ENCODE measurements at places on chromosomes 4 and X. TPM values are rescaled to one million over a fixed set of nuclear protein-coding genes. Genes with fewer than 3 reads are reported as not detected.

Gene AWAT2
- not detected for total RNA-seq

Gene FAM149A
- 11.9 TPM for total RNA-seq

Gene SPANXC
- not detected for total RNA-seq

Gene TBC1D25
- 7.3 TPM for total RNA-seq

Gene GLRA3
- 0.49 TPM for total RNA-seq

Gene RPGR
- total RNA-seq, result 4.2 TPM

Gene ITIH6
- not detected for total RNA-seq

Gene CAPN6
- 2.0 TPM for total RNA-seq

Gene SYN1
- total RNA-seq, result 0.60 TPM

- no peaks in the 10 kb centered on the region for H3K4me1 ChIP-seq
- H3K27ac ChIP-seq, result no peak overlapping the region
- no peak for DNase-seq
- no peak overlapping the region for H3K4me3 ChIP-seq
Observed at GRCh38 chr4:157294575-157294974, 74.0 kb downstream of the GRIA2 start.

- no peak overlapping the region for H3K4me3 ChIP-seq
- H3K27ac ChIP-seq, result no peak overlapping the region
- no peak for DNase-seq
- no peaks in the 10 kb centered on the region for H3K4me1 ChIP-seq
- H3K27me3 ChIP-seq, result no peaks in the 10 kb centered on the region
- H3K36me3 ChIP-seq, result no peaks in the 10 kb centered on the region
Observed at GRCh38 chr4:54513204-54513603, 144.6 kb upstream of the KIT start.

- H3K36me3 ChIP-seq, result no peaks in the 10 kb centered on the region
- no peak for DNase-seq
- no peak overlapping the region for H3K27ac ChIP-seq
- H3K27me3 ChIP-seq, result no peaks in the 10 kb centered on the region
Observed at GRCh38 chr4:12137575-12137974, 708.9 kb upstream of the HS3ST1 start.

DNA sequence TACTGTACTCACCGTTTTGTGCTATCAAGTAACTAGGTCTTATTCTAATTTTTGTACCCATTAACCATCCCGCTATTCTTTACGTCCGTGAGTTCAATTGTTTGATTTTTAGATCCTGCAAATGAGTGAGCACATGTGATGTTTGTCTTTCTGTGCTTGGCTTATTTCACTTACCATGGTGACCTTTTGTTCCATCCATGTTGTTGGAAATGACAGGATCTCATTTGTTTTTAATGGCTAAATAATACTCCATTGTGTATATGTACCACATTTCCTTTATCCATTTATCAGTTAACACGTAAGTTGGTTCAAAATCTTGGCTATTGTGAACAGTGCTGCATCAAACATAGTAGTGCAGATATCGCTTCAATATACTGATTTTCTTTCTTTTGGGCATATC is 48.3 kb downstream of the USP9X start:
- H3K27me3 ChIP-seq, result no peaks in the 10 kb centered on the region
- no peaks in the 10 kb centered on the region for H3K4me1 ChIP-seq
- no peaks in the 10 kb centered on the region for H3K36me3 ChIP-seq
- no peak overlapping the region for H3K27ac ChIP-seq
- no peak for DNase-seq

GRCh38 chr4:79015411-79015810 is 76.2 kb upstream of the PAQR3 start:
- DNase-seq, result no peak
- H3K4me3 ChIP-seq, result no peak overlapping the region
- H3K4me1 ChIP-seq, result no peaks in the 10 kb centered on the region
- H3K36me3 ChIP-seq, result no peaks in the 10 kb centered on the region

GRCh38 chr4:37584493-37585060 is 101.6 kb downstream of the RELL1 start:
- DNase-seq, result no peak
- H3K4me1 ChIP-seq, result no peaks in the 10 kb centered on the region
- no peaks in the 10 kb centered on the region for H3K36me3 ChIP-seq
- no peak overlapping the region for H3K4me3 ChIP-seq

GRCh38 chr4:26162101-26162500 is 158.7 kb upstream of the RBPJ start:
- H3K27ac ChIP-seq, result no peak overlapping the region
- H3K4me1 ChIP-seq, result no peaks in the 10 kb centered on the region
- no peaks in the 10 kb centered on the region for H3K27me3 ChIP-seq
- no peak overlapping the region for H3K4me3 ChIP-seq
- no peaks in the 10 kb centered on the region for H3K36me3 ChIP-seq

DNA sequence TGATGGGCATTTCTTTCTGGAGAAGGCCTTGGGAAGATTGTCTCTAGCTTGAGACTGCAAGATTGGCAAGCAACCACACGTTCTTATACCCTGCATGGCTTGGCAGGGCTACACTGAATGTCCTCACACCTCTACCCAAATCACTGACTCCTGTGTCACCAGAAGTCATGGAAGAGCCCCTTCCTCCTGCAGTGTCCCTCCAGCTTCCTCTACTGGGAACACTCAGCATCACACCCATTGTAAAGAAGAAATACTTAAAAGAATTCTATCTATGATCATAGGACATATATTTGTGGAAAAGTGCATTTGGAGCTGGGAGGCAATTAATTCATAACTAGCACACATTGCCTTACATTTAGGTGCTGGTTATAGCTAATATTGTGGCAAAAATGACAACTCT is 113.1 kb downstream of the CCSER1 start:
- no peaks in the 10 kb centered on the region for H3K36me3 ChIP-seq
- no peaks in the 10 kb centered on the region for H3K27me3 ChIP-seq
- H3K4me1 ChIP-seq, result peaks cover 11% of the 10 kb centered on the region
- no peak overlapping the region for H3K27ac ChIP-seq
- DNase-seq, result no peak

DNA sequence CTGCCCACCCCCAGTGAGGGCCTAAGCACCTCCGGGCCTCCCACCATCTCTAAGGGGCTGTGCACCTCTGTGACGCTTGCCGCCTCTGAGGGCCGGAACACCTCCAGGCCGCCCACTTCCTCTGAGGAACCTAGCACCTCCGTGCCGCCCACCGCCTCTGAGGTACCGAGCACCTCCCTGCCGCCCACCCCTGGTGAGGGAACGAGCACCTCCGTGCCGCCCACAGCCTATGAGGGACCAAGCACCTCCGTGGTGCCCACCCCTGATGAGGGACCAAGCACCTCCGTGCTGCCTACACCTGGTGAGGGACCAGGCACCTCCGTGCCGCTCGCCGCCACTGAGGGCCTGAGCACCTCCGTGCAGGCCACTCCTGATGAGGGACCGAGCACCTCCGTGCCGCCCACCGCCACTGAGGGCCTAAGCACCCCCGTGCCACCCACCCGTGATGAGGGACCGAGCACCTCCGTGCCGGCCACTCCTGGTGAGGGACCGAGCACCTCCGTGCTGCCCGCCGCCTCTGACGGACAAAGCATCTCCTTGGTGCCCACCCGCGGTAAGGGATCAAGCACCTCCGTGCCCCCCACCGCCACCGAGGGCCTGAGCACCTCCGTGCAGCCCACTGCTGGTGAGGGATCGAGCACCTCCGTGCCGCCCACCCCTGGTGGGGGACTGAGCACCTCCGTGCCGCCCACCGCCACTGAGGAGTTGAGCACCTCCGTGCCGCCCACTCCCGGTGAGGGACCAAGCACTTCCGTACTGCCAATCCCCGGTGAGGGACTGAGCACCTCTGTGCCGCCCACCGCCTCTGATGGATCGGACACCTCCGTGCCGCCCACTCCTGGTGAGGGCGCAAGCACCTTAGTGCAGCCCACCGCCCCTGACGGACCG is 977 bp downstream of the MAGEE1 start:
- no peak overlapping the region for H3K27ac ChIP-seq
- H3K27me3 ChIP-seq, result no peaks in the 10 kb centered on the region
- H3K36me3 ChIP-seq, result no peaks in the 10 kb centered on the region
- DNase-seq, result peak; percentile 61
- H3K4me1 ChIP-seq, result no peaks in the 10 kb centered on the region
- peak overlapping the region; percentile 45 for H3K4me3 ChIP-seq

DNA sequence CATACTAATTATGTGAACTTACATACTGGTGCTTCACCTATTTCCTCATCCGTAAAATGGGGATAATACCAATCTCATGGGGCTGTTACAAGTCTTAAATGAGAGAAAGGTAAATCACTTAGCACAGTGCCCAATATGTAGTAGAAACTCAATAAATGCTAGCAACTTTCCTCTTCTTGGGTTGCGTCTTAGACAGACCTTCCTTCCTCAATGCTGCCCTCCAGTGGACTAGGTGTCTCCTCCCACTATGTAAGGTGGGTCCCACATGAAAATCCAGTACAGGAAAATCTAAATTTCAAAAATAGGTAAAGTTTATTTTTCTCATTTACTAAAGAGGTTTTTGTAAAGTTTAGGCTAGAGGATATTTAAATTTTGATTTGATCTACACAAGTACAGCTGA is 20.6 kb downstream of the ZDHHC9 start:
- H3K27me3 ChIP-seq, result no peaks in the 10 kb centered on the region
- no peaks in the 10 kb centered on the region for H3K4me1 ChIP-seq
- no peak overlapping the region for H3K4me3 ChIP-seq
- H3K27ac ChIP-seq, result no peak overlapping the region
- H3K36me3 ChIP-seq, result no peaks in the 10 kb centered on the region
- no peak for DNase-seq

DNA sequence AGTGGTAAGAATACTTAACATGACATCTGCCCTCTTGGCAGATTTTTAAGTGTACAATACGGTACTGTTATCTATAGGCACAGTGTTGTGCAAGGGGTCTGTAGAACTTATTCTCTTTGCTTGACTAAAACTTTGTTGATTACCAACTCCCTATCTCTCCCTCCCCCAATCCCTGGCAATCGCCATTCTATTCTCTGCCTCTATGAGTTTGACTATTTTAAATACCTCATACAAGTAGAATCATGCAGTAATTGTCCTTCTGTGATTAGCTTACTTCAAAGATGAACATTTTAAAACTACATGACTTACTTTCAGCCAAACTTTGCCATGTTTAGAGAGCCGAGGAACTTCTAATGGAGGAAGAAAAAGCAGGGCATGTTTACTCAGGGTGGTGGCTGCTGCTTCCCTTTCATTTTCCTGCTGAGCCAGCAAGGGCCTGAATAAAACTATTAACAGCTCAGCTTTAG is 62.4 kb downstream of the APOO start:
- no peak overlapping the region for H3K27ac ChIP-seq
- H3K4me3 ChIP-seq, result no peak overlapping the region
- no peak for DNase-seq
- no peaks in the 10 kb centered on the region for H3K4me1 ChIP-seq

DNA sequence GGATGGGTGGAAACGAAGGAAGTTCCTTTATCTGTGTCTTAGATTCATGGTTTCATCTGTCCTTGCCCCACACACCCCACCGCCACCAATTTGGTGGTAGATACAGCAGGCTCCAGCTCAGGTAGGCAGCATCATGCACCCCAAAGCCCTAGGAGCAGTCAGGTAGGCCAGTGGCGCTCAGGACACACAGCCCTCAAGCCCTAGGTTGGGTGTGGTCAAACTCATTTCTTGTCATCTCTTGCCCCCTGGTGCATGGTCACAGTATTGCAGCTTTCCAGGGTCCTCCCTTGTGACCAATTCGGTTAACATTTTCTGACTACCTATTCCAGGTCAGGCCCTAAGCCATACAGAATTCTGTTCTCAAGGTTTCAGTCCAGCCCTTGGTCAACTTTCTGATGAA is 14.5 kb upstream of the PRRG3 start:
- H3K4me3 ChIP-seq, result no peak overlapping the region
- peaks cover 21% of the 10 kb centered on the region for H3K27me3 ChIP-seq
- no peaks in the 10 kb centered on the region for H3K36me3 ChIP-seq
- H3K27ac ChIP-seq, result no peak overlapping the region
- H3K4me1 ChIP-seq, result no peaks in the 10 kb centered on the region
- no peak for DNase-seq

DNA sequence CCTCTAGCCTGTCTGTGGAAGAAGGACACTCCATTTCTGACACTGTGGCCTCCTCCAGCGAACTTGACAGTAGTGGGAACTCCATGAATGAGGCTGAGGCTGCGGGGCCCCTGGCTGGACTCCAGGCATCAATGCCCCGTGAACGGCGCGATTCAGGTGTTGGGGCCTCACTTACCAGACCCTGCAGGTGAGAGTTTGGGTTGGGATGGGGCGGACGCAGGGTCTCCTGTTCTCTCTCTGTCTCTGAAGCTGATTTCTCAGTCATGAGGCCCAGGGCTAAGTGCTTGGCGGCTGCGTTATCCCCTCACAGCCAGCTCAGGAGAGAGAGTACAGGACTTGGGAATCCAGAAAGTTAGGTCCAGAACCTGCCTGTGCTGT is 71.0 kb downstream of the STARD8 start:
- H3K36me3 ChIP-seq, result no peaks in the 10 kb centered on the region
- no peak for DNase-seq
- H3K4me3 ChIP-seq, result no peak overlapping the region
- H3K4me1 ChIP-seq, result no peaks in the 10 kb centered on the region
- H3K27ac ChIP-seq, result no peak overlapping the region
- H3K27me3 ChIP-seq, result no peaks in the 10 kb centered on the region

- no peaks in the 10 kb centered on the region for H3K27me3 ChIP-seq
- H3K4me3 ChIP-seq, result no peak overlapping the region
- peaks cover 10% of the 10 kb centered on the region for H3K4me1 ChIP-seq
- H3K36me3 ChIP-seq, result no peaks in the 10 kb centered on the region
Observed at GRCh38 chr4:184479516-184479950, 5.2 kb upstream of the IRF2 start.

GRCh38 chr4:16116493-16116990 is 32.7 kb upstream of the PROM1 start:
- H3K4me3 ChIP-seq, result no peak overlapping the region
- H3K4me1 ChIP-seq, result peaks cover 5% of the 10 kb centered on the region
- H3K27ac ChIP-seq, result no peak overlapping the region

GRCh38 chrX:56462389-56462788 is 101.0 kb upstream of the UBQLN2 start:
- H3K36me3 ChIP-seq, result no peaks in the 10 kb centered on the region
- H3K27me3 ChIP-seq, result no peaks in the 10 kb centered on the region
- DNase-seq, result no peak
- no peak overlapping the region for H3K27ac ChIP-seq
- no peaks in the 10 kb centered on the region for H3K4me1 ChIP-seq

GRCh38 chr4:88964450-88964849 is 92.5 kb downstream of the FAM13A start:
- peaks cover 4% of the 10 kb centered on the region for H3K4me1 ChIP-seq
- no peak overlapping the region for H3K27ac ChIP-seq
- no peaks in the 10 kb centered on the region for H3K27me3 ChIP-seq

DNA sequence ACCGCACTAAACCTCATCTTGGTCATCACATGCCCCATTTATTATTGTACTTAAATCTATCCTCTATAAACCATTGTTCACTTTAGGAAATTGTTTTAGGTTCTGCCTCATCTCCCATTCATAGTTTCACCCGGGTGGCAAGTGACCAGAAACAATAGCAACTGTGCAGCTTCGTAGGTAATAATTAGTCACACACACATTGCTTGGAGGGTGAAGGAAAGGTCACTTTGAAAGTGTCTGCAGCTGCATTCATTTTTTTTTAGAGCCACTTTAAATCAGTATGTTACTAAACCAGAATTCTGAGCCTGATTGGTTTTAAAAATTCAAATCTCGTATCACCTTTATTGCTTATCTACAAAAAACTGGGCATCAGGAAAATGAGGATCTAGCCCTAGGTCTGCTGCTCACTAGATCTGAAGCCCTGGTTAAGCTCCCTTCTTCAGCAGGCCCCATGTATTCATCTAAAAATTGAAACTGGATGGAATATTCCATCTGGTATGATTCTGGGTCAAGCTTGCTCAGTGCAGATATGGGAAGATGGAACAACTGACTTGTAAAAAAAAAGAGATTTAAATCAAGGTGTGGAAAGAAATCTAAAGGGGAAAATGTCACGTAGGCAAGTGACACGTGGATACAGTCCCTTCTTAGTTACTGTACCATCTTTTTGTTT is 62.4 kb downstream of the LIMCH1 start:
- no peaks in the 10 kb centered on the region for H3K4me1 ChIP-seq
- no peaks in the 10 kb centered on the region for H3K36me3 ChIP-seq
- DNase-seq, result no peak
- H3K27ac ChIP-seq, result no peak overlapping the region
- H3K4me3 ChIP-seq, result no peak overlapping the region

Data from pancreas (tissue), 10 donors.